ENCODE measurements at places on chromosomes 11 and 22. TPM values are rescaled to one million over a fixed set of nuclear protein-coding genes. Genes with fewer than 3 reads are reported as not detected.

- H3K27ac ChIP-seq, result no peak overlapping the region
- no peak for DNase-seq
- H3K4me3 ChIP-seq, result no peak overlapping the region
- H3K36me3 ChIP-seq, result no peaks in the 10 kb centered on the region
- no peaks in the 10 kb centered on the region for H3K27me3 ChIP-seq
Measured at GRCh38 chr11:10731064-10731680, 19.9 kb upstream of the CTR9 start.

DNA sequence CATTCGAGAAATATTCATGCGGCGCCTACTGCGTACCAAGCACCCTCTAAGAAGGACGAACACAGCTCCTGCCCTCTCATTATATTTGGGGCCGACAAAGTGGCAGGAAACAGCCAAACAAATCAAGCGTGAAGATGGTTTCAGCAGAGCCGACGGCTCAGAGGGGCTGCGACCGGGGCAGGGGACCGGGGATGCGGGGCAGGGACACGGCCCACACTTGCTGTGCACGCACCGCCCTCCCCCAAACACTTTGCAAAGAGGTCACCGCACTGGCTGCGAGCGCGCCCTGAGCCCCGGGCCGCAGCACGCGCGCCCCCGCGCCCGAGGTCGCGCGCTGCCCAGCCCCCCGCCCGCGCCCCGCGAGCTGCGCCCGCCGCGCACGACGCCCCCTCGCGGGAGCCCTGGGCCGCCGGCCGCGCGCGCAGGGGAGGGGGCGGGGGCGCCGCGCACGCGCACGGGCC, 255 bp upstream of the SYNGR1 start:
- no peak overlapping the region for H3K27ac ChIP-seq
- no peaks in the 10 kb centered on the region for H3K36me3 ChIP-seq
- H3K4me3 ChIP-seq, result peak overlapping the region; percentile 88
- H3K4me1 ChIP-seq, result peaks cover 5% of the 10 kb centered on the region

DNA sequence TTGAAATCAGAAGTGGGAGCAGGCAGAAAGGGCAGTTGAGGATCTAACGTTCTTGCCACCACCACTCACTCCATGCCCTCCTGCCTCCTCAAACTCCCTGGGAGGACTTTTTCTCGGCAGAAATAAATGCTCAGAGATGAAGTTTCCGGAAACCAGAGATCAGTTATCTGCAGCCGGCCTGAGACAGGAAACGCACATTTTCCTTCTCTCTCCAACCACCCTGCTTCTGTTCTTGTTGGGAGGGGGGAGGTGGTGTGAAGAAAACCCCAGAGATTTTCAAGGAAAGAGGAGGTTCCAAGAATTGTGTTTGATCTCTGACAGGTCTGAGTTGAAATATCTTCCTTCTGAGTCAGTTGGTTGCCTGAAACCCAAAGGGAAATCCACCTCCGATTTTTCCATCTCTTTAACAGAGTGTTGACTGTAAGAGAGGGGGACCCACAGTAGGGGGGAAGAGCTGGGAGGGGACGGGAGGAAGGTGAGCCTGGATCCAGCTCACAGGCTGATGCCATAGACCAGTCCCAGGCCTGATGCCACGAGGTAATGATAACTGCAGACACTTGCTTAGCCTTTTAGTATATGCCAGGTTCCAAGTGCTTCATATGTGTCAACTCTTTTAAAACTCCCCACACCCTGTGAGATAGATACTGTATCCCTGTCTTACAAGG, 100.8 kb downstream of the TRAF6 start:
- no peaks in the 10 kb centered on the region for H3K27me3 ChIP-seq
- no peaks in the 10 kb centered on the region for H3K36me3 ChIP-seq
- H3K4me3 ChIP-seq, result no peak overlapping the region
- H3K27ac ChIP-seq, result no peak overlapping the region
- H3K4me1 ChIP-seq, result no peaks in the 10 kb centered on the region
- DNase-seq, result no peak

DNA sequence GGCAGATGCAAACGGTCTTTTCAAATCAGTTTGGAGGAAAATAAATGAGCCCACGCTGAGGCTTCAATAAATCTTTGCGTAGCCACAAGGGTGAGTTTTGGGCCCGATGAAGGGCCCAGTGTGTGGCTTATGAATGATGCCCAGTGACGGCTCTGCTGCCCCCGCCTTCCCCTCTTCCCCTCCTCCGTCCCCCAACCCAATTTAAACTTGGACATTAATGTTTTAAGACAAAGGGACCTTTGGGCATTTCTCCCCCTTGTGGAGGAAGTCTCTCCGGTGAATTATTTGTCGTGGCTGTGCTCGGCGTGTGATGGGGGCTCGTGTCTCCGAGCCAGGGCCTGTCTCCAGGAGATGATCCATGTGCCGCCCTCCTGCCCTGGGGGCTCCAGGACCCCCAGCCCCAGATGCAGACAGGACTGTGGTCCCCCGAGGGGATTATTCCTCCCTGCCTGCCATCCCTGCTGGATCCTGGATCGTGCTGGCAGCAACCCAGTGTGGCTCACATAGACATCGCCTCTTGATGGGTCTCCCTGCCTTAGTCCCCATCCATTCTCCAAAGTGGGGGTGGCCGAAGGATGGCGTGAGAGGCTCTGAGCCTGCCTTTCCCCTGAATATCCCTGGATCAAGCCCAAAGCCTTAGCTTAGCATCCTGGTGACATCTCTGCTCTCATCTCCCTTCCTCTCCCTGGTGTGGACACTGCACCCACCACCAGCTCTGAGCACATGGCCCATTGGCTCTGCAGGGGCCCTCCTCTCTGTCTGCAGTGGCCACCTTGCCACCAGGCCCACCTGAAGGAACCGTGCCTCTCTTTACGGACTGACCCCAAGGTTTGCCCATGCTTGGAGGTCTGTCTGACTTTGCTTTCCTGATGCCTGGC, 56.4 kb downstream of the SMIM38 start:
- no peaks in the 10 kb centered on the region for H3K4me1 ChIP-seq
- no peaks in the 10 kb centered on the region for H3K27me3 ChIP-seq
- H3K36me3 ChIP-seq, result no peaks in the 10 kb centered on the region
- H3K27ac ChIP-seq, result no peak overlapping the region
- H3K4me3 ChIP-seq, result no peak overlapping the region
- DNase-seq, result peak; percentile 17

- no peaks in the 10 kb centered on the region for H3K36me3 ChIP-seq
- H3K4me3 ChIP-seq, result no peak overlapping the region
- peaks cover 2% of the 10 kb centered on the region for H3K4me1 ChIP-seq
- no peak overlapping the region for H3K27ac ChIP-seq
- DNase-seq, result no peak
Measured at GRCh38 chr22:47032091-47032943, 269.9 kb downstream of the TBC1D22A start.

- no peak overlapping the region for H3K4me3 ChIP-seq
- H3K27me3 ChIP-seq, result no peaks in the 10 kb centered on the region
- no peaks in the 10 kb centered on the region for H3K4me1 ChIP-seq
- no peak overlapping the region for H3K27ac ChIP-seq
- no peak for DNase-seq
Measured at GRCh38 chr11:130622141-130622542, 173.7 kb downstream of the ADAMTS15 start.

DNA sequence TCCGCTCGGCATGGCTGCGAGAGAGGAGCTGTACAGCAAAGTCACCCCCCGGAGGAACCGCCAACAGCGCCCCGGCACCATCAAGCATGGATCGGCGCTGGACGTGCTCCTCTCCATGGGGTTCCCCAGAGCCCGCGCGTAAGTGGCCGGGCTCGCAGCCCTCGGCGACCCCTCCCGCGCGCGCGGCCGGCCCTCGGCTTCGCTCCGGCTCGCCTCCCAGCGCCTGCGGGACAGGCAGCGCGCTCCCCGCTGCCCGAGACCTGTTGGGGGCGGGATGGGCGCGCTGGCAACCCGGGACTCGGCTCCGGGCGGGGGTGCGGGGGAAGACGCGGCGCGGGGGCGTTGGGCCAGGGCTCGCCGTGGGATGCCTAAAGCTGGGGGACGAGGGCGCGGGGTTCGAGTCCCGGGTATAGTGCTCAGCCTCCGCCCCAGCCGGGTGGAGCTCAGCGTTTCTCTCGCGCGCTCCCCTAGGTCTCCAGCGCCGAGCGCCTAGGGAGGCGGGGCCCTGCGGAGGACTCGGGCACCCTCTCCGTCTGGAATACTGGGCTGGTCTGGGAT, 630 bp downstream of the UBASH3B start:
- H3K27me3 ChIP-seq, result peaks cover 9% of the 10 kb centered on the region
- H3K36me3 ChIP-seq, result no peaks in the 10 kb centered on the region
- DNase-seq, result peak; percentile 54

DNA sequence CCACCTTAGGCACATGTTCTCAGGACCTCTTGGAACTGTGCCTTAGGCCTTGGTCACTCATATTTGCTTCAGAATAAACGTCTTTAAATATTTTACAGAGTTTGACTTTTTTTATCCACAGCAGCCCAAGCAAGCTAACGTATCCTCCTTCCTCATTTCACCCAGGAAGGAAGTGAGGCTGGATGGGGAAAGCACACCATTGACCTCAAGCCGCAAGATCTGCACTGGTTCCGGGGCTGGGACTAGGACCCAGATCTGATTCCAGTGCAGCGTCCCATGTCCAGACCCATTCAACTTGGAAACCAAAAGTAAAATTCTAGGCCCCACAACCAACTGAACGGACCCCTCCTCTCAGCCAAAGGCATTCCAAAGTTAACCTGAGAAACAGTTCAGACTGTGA, 2.4 kb upstream of the LGALS12 start:
- peaks cover 9% of the 10 kb centered on the region for H3K4me1 ChIP-seq
- DNase-seq, result no peak
- H3K4me3 ChIP-seq, result no peak overlapping the region
- H3K36me3 ChIP-seq, result peaks cover 16% of the 10 kb centered on the region
- no peaks in the 10 kb centered on the region for H3K27me3 ChIP-seq
- no peak overlapping the region for H3K27ac ChIP-seq

DNA sequence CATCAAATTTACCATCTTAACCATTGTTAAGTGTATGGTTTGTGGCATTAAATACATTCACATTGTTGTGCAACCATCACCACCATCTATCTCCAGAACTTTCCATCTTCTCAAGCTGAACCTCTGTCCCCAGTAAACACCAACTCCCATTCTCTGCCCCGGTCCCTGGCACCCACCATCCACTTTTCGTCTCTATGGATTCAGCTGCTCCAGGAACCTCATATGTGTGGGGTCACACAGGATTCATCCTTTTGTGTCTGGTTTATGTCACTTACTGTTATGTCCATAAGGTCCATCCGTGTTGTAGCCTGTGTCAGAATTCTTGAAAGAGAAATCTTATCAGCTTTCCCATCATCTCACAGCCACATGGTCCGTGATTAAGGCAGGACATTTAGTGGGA, 16.3 kb downstream of the TSPAN32 start:
- no peak overlapping the region for H3K27ac ChIP-seq
- H3K36me3 ChIP-seq, result no peaks in the 10 kb centered on the region
- DNase-seq, result no peak
- H3K4me1 ChIP-seq, result no peaks in the 10 kb centered on the region
- H3K27me3 ChIP-seq, result no peaks in the 10 kb centered on the region

DNA sequence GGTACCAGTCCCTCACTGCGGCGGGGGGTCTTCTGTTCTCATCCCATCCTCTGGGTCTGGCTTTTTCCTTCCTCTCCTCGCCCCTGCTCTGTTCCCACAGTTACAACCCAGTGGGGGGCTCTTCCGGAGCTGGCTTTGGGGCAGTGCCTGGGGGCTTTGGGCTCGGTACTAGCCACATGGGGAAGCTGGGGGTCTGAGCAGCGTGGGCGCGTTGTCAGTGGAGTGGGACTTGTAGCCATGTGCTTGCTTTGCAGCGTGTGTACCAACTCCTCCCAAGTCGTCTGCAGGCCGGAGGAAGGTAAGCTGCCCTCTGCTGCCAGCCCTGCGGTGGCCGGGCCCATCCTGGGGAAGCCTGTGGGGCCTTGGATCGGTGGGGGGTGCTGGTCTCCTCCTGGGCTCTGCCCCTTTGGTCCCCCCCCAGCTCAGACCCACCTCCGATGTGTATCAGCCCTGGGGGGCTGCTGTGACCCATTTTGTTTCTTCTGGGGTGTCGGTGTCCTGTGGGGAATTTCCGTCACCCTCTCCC, 17.5 kb downstream of the MUC2 start:
- peaks cover 2% of the 10 kb centered on the region for H3K4me1 ChIP-seq
- no peaks in the 10 kb centered on the region for H3K27me3 ChIP-seq
- H3K36me3 ChIP-seq, result no peaks in the 10 kb centered on the region
- H3K4me3 ChIP-seq, result no peak overlapping the region

GRCh38 chr11:92297567-92298553, 73.2 kb downstream of the FAT3 start:
- H3K36me3 ChIP-seq, result no peaks in the 10 kb centered on the region
- H3K27me3 ChIP-seq, result no peaks in the 10 kb centered on the region
- H3K4me3 ChIP-seq, result no peak overlapping the region
- DNase-seq, result no peak

DNA sequence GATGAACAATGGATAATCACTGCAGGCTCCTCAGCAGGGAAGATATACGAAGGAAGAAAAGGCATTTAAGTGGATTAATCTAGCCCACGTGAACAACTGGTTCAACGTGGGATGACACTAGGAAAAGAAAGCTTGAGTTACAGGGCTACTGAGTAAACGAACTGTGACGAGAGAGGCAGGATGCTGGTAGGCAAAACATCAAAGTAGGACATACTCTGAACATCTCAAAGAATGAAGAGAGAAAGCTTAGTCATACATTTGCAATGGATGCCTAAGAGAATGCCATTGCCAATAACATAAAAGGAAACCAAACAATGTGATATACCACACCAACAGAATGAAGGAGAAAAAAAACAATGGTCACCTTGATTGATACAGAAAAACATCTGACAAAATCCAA, 12.9 kb downstream of the USP28 start:
- no peak for DNase-seq
- H3K36me3 ChIP-seq, result peaks cover 25% of the 10 kb centered on the region
- H3K27me3 ChIP-seq, result no peaks in the 10 kb centered on the region
- H3K4me3 ChIP-seq, result peak overlapping the region; percentile 2
- H3K4me1 ChIP-seq, result peaks cover 2% of the 10 kb centered on the region
- peak overlapping the region; percentile 86 for H3K27ac ChIP-seq

DNA sequence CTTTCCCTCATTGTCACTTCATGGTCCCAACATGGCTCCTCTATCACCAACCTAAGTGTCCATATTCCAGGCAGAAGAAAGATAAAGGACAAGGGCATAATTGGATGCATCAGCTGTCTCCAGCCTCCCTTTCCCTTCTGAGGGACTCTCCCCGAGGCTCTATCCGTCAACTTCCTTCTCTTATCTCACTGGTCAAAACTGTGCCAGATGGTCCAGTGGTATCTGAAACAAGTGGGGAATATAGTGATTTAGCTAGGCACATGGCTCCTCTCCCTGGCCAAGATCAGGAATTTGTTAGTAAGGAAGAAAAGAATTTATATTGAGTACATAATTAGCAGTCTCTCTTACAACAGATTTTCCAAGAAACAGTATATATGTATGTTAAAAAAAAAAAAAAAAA, 12.6 kb upstream of the SPON1 start:
- no peaks in the 10 kb centered on the region for H3K27me3 ChIP-seq
- DNase-seq, result no peak
- no peaks in the 10 kb centered on the region for H3K4me1 ChIP-seq
- no peak overlapping the region for H3K27ac ChIP-seq

GRCh38 chr11:12290477-12290922, 86.9 kb upstream of the PARVA start:
- H3K4me1 ChIP-seq, result no peaks in the 10 kb centered on the region
- H3K27ac ChIP-seq, result no peak overlapping the region
- DNase-seq, result no peak
- H3K36me3 ChIP-seq, result no peaks in the 10 kb centered on the region
- no peaks in the 10 kb centered on the region for H3K27me3 ChIP-seq

The FAM83F gene
- total RNA-seq, result 19.6 TPM

The CCDC83 gene
- total RNA-seq, result not detected

The FZD4 gene
- 4.5 TPM for total RNA-seq

The UCP3 gene
- 0.85 TPM for total RNA-seq

The USH1C gene
- 1.5 TPM for total RNA-seq

The TMEM191B gene
- 4.7 TPM for total RNA-seq

The KBTBD3 gene
- 2.4 TPM for total RNA-seq

The CNGA4 gene
- 0.20 TPM for total RNA-seq

The TLCD5 gene
- total RNA-seq, result 7.1 TPM

The SLC22A8 gene
- not detected for total RNA-seq

The FOLR1 gene
- 0.92 TPM for total RNA-seq

The PDE3B gene
- total RNA-seq, result 7.2 TPM

The PTPN5 gene
- 1.4 TPM for total RNA-seq

The PANX3 gene
- not detected for total RNA-seq

Measured in H9 (cell line).